ENCODE measurements at places on chromosomes 3 and 15.

- no peak for DNase-seq
Measured at GRCh38 chr3:125077864-125078263, 22.1 kb upstream of the HEG1 start.

GRCh38 chr3:151312972-151313371, 3.6 kb downstream of the GPR87 start:
- DNase-seq = no peak

GRCh38 chr3:8371085-8371551, 130.5 kb upstream of the LMCD1 start:
- DNase-seq = peak; percentile 75

DNA sequence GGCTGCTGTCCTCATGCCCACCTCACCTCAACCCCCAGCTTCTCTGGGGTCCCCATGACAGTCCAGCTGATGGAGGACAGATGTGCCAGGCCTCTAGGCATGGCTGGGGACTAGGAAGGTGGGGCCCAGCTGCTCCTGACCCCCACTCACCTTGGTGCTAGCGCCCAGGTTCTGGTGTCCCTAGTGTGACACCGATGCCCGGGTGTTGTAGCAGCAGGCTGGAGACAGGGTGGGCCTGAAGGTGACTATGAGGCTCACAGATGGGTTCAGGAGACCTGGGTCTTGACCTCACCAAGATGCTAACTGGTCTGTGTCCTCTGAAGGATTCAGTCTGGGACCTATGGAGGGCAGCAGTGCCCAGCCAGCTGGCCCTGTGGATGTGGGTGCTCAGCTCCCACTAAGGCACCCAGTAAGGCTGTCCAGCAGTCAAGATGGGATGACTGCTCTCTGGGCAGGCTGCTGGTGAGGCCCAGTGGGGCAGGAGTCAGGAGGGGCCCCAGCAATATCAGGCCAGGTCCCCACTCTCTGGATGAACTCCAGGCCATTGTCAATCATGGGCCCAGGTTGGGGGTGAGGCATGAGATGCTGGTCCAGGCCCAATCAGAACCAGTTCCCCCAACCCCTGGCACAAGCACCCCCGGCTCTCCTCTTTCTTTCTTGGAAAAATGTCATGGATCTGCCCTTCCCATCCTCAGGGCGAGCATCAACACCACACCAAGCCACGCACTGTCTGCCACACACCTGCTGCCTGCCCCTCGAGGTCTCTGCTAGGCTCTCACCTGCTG, 33.0 kb downstream of the ALDH1L1 start:
- DNase-seq = no peak

DNA sequence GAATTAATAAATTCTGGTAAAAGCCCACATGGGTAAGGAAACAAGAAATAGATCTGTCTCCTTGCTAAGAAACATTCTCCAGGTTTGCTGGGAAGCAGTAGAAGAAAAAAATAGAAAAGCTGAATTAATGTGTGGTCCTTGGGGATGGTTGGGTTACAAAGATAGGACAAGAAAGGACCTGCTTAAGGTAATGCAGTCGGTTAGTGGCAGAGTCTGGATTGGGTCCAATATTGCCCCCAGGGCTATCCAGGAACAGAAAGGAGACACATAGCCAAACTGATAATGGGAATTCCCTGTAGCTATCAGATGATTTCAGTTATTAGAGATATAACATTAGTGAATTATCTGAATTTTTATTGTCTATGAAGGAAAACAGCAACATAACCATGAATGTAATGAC, 584.3 kb downstream of the ROBO1 start:
- no peak for DNase-seq

DNA sequence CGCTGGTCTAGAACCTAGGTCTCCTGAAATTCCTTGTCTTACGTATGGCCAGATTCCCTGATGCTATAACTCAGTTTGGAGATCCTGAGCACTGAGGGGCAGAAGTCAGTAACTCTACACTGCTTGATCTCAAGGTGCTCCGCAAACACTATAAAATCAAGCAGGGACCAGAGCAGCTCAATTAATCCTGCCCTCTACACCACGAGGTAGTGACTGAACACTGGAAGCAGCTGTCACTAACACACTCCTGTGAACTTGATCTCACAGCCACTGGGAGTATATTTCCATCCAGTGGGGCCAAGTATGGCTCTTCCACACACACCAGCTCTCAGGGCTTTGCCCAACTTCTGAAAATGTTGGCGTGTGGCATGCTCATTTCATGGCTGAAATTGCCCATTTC, 51.0 kb downstream of the EDEM1 start:
- no peak for DNase-seq

- DNase-seq = no peak
Measured at GRCh38 chr15:64100958-64101357, 5.2 kb downstream of the SNX1 start.

DNA sequence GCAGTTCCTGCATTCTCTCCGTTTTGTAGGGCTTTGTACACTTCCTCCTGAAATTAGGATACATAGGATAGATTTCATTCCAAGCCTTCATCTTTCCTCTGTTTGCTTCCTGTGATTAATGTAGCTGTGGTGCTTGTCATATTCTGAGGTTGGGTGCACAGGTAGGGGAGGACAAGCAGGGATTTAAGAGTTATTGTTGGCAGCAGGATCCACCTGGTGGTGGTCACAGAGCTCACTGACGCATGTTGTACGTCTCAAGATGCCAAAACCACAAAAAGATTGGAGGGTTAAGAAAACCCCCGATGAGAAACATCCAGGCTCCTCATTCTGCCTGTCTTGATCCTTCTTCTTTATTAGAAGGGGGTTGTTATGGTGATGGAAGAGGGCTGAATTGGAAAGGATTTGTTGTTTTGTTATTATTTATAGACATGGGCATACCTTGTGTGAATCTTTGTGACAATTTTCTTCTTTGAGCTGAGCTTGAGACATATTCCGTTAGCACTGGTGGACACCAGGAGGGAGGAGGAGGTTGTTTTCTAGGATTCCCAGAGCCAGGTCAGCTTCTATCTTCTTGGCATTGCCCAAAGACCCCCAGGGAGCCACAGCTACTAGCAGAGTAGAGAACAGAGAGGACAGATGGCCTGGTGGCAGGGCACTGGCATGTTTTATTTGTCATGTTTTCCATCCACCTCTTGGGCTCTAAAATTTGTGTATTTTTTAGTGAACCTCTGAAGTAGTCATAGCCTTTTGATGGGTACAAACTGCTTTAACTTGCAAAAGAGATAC, 57.7 kb upstream of the LARS2 start:
- no peak for DNase-seq

- DNase-seq = no peak
Measured at GRCh38 chr3:38581774-38582173, 67.7 kb downstream of the SCN5A start.

- peak; percentile 77 for DNase-seq
Measured at GRCh38 chr3:133574260-133574881, 885 bp downstream of the CDV3 start.

DNA sequence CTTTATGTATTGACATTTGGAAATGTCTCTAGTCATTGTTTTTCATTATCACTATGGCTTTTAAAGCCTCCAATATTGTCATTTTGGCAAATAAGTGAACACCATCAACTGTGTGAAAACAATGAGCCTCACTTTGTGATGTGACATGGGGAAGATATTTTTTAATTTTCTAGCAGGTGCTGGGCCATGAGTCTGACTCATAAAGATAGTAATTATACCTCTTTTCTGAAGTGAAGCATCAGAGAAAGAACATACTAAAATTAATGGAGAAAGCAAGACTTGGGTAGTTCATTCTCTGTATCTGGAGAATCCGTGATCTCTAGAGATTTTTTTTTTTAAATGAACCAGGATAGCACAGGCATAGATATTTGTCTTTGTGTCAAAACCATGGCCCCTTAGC, 100.8 kb downstream of the CCNL1 start:
- DNase-seq = no peak

DNA sequence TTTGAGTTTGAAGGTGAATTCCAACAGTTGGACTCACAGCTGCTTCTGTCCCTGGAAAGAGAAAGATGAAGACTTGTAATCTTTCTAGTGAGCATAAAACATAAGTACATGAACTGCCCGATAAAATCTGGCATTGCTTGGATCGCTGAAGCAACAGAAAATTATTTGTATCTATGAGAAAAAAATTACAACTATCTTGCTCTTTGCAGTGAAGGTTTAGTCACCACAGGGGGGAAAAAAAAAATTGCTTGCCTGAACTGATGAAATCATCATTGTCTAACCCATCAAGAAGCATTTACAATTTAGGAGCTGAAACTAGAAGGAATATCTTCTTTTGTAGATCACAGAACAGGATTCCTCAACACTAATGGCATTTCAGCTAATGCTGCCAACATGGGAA, 20.0 kb downstream of the TMEM207 start:
- DNase-seq = peak; percentile 59

DNA sequence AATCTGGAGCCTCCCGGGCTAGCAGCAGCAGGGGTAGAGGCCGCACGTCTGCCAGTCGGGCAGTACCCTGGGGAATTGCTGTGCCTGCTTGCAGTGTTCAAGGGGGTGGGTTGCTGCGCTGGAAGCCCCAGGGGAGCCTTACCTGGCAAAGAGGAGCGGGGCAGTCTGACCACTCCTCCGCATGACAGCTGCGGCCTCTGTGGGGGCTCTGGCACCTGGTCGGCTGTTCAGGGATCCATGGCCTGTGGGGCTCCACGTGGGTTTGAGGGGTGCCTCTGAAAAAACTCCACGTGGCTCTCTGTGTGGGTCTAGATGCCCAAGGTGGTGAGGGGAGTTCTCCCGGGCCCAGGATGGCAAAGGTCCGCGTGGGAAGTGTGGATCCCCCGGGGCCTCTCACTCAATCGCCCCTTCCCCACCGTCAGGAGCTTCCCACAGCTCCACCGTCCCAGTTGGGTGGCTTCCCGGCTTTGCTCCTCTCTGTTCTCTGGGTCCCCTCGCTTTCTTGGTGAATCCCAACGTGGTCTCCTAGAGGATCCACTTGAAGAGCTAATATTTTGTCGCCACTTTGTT, 184.5 kb downstream of the EFHB start:
- DNase-seq = no peak

DNA sequence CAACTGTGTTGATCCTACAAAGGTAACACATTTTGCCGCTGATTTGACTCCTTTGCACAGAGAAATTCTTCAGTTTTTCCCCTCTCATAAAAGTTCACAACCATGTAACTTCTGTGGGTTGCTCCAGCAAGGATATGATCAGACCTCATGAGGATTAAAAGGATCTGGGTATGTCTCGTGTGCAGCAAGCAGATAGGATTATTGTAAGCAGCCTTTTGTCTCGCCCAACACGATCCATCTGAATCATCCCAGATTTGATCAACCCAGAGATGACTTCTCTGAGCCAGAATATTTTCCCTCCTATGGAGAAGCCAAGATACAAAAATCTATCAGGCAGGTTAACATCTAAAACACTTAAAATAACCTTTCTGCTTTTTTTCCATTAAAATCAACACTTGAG, 12.8 kb upstream of the BNIP2 start:
- DNase-seq = no peak

DNA sequence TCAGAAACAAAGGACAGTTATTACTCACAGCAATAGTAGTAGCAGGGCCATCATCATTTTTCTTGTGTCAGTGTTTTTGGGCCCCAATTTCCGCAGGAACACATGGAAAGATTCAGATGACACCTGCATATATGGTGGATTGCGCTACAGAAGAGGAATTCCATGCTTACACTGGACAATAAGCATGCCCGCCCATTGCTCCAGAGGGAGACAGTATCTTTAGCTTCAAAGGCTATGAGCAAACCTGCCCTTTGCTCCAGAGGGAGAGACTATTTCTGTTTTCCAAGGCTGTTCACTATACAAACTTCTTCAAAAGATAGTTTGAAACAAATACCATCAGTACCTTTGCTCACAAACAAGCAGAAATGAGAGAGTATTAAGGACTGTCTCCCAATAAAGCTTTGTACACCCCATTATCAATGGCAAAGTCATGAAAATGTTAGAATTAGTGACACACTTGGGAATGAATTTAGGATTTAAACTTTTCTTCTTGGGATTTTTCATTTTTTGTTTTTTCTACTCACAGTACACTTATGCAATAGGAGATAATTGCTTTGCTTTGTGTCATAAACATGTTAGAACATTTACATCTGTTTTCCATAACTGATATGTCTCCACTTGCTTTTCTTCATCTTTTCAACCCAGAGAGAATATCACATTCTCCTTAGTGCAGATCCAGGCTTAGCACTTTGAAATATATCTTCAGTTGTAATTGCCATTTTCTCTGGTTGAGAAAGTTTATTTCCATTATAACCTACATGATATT, 564.5 kb upstream of the ZNF717 start:
- no peak for DNase-seq

GRCh38 chr3:161401389-161401788, 30.1 kb upstream of the SPTSSB start:
- no peak for DNase-seq

DNA sequence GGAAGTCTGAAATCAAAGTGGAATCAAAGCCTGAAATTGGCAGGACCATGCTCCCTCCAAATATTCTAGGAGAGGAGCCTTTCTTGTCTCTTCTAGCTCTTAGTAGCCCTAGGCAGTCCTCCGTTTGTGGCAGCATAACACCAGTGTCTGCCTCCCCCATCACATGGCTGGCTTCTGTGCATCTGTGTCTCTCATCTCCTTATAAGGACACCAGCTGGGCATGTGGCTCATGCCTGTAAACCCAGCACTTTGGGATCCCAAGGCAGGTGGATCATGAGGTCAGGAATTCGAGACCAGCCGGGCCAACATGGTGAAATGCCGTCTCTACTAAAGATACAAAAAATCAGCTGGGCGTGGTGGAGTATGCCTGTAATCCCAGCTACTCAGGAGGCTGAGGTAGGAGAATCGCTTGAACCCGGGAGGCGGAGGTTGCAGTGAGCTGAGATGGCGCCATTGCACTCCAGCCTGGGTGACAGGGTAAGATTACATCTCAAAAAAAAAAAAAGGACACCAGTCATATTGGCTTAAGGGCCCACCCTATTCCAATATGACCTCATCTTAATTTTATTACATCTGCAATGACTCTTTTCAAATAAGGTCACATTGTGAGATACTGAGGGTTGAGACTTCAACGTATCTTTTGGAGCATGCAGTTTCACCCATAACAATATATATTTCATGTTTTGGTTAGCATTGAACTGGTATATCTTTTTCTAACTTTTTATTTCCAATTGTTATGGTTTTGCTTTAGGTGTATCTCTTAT, 148.0 kb upstream of the TPM1 start:
- DNase-seq = peak; percentile 62

DNA sequence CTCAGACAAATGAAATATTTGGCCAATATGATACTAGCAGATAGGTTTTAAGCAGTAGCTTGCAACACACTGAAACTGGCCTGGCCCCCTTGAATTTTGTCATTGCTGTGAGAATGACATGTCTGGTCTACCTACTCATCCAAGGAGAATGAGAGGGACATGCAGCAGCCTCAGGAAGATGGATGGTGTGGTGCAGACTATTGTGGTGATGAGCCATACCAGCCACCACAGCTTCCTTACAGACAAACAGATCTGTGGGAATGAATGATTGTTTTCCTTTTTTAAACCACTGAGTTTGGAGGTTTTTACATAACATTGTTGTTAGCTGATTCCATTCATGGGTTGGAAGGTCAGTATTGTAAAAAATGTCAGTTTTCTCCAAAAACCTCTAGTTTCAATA, 133.7 kb upstream of the POU1F1 start:
- DNase-seq = peak; percentile 39

- peak; percentile 93 for DNase-seq
Measured at GRCh38 chr15:85527895-85528294, 147.5 kb downstream of the AKAP13 start.

All from cardiac fibroblast (primary cell).